Cerebellum (tissue), 4 donors: ENCODE measurements at places on chromosomes 13 and 19. TPM values are rescaled to one million over a fixed set of nuclear protein-coding genes. Genes with fewer than 3 reads are reported as not detected.

CRB3 gene
- 4.3 TPM for total RNA-seq

ZNF99 gene
- total RNA-seq, result 0.91 TPM

GRCh38 chr13:98785405-98785804 lies 32.9 kb upstream of the SLC15A1 start:
- DNase-seq, result no peak

DNA sequence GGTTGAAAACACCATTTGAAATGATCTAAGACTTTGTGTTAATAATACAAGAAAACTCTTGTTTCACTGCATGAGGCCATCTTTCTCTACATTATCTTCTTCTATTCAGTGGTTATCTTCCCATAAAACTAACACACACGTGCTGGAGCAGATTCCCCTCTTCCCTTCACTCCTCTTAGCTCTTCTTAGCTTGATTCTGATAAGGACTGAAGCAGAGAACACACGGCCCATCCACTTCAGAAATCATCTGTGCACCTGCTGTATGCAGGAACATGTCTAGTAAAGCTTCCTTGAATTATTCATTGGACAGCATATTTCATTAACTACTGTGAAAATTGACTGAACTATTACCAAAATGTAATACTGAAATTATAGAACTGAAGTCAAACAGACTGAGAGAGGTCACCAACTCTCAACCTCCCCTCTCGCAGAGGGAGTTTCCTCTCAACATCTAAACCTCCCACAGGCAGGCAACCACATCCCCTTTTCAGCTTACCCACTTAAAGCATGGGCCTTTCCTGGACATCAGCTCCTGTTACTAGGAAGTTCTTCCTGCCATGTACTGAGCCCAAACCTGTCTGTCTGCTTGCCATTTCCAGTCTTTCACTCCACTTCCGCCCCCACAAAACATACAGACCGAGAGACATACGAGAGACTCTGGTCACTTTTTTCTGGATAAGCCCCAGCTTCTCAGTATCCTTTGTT lies 113.9 kb downstream of the CRYL1 start:
- DNase-seq, result no peak

TMC4 gene
- total RNA-seq, result 0.36 TPM

ONECUT3 gene
- not detected for total RNA-seq

GRCh38 chr19:20787786-20788185 lies 11.7 kb downstream of the ZNF66 start:
- DNase-seq, result no peak

- DNase-seq, result no peak
Observed at GRCh38 chr13:49540552-49540951, 44.8 kb downstream of the PHF11 start.

DNA sequence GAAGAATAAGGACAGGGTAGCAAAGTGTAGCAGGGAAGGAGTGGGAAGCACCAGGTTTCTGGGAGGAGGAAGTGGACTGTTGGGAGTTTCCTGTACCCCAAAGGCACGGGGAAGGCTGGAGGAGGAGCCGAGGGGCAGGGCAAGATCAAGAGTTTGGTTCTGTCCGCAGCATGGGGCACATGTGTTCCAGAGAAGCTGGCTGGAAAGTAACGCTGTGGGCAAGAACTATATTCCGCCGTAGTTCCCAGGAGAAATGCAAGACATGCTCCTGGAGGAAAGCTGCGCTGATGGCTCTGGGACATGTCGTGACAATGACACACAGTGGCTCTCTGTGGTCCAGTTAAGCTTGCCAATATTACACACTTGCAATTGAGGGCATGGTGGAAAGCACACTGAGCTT lies 51.7 kb upstream of the KPNA3 start:
- DNase-seq, result no peak

C5AR1 gene
- total RNA-seq, result 0.54 TPM
